Panc1 (cell line): ENCODE measurements at places on chromosomes 3 and 15.

- DNase-seq, result no peak
Observed at GRCh38 chr15:100740138-100740537, 137.7 kb downstream of the ASB7 start.

- DNase-seq, result no peak
Observed at GRCh38 chr15:58551084-58551763, 119.4 kb downstream of the LIPC start.

- no peak for DNase-seq
Observed at GRCh38 chr15:73334086-73334485, 34.7 kb downstream of the HCN4 start.

- no peak for DNase-seq
Observed at GRCh38 chr3:116001151-116001621, 377.9 kb downstream of the GAP43 start.

DNA sequence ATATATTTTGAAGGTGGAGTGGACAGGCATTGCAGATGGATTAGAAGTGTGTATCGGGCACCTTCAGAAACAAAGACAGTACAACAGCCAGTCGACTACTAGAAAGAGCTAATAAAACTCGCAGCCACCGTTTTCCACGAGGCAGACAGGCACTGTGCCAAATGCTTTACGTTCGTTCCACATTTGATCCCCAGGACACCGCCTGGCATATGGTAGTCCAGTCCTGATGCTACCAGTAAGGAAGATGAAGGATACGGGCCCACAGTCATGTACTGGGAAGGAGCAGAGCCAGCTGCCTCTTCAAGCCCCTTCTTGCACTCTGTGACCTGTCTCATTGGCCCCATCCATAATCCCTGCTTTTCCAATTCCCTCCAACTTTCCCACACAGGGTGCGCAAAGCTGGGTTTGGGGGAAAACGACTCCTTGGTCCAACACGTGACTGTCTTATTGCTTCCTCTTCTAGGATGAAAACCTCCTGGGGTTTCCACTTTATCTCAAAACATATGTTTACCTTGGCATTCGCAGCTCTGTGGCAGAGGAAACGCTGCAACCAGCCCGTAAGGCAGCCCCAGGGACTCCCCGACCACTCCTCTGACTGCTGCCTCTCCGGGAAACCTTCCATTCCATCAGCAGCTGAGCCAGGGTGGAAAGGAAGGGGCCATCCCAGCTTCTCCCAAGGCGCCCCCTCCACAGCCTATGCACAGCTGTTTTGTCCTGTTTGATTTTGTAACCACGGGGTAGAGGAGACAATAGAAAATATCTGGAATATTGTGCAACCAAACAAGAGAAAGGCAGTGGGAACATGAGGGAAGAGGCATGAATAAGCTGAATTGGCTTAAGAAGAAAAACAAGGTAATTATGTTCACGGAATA, 107.4 kb downstream of the ADAMTS17 start:
- no peak for DNase-seq

DNA sequence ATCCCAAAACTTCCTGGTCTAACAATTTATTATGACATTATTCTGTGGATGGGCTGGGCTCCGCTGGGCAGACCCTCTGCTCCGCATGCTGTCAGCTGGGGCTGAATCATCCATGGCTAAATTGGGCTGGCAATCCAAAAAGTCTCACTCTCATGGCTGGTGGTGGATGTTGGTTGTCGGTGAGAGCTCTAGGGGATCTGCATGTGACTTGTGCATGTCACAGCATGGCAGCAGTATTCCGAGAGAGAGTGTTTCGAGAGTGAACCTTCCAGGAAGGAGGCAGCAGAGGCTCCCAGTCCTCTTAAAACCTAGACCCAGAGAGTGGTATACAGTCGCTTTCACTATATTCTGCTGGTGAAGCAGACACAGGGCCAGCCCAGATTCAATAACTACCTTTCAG, 9.9 kb downstream of the RARB start:
- DNase-seq, result no peak

DNA sequence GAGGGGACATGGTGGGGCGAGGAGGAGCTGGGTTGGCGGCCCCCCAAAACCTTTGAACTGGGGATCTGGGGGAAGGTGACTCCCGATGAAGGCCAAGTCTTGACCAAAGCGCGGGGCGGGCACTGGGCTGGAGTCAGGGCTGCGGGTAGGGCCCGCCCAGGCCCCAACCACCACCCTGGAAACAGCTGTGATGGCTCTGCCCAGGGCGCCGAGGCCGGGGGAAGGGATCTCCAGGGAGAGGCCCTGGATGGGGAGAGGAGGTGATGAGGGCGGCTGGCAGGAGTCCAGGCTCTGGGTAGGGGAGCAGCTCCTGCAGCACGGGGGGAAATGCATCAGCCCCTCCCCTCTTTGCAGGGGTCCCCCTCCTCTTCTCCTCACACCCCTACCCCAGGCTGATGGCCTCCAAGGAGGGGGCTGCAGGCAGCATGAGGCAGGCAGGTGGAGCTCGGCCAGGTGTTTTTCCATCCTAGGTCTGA, 5.9 kb upstream of the C15orf39 start:
- DNase-seq, result no peak

DNA sequence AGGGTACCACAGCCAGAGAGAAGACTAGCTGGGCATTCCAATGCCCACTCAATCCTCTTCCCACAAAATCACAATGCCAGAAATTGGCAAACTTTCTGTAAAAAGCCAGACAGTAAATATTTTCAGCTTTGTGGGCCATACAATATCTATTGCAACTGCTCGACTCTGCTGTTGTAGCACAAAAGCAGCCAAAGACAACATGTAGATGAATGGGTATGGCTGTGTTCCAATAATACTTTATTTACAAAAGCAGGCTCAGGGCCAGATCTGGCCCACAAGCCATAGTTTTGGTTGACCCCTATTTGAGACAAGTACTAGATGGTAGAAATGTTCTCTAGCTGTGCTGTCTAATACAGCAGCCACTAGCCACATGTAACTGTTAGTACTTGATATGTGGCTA, 330.9 kb downstream of the ERC2 start:
- DNase-seq, result no peak

GRCh38 chr3:149968216-149968615, 2.5 kb downstream of the PFN2 start:
- no peak for DNase-seq

DNA sequence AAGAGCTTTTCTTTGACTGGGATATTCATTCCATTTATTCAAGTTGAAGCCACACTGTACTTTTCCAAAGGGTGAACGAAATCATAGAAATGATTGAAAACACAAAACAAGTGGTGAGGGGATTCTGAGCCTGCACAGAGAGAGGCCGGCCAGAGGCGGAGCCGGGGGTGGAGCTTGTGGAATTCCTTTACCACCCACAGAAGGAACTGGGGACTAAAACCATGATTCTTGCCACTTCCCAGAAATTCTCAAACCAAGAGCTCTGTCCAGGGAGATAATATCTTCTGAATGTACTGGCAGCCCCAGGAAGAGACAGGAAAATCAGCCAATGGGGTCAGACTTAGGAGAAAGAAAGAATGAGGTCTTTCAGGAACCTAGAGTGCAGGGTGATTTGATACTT, 20.8 kb downstream of the FBN1 start:
- DNase-seq, result no peak

GRCh38 chr3:132553826-132554225, 43.2 kb upstream of the ACKR4 start:
- no peak for DNase-seq

- DNase-seq, result no peak
Observed at GRCh38 chr15:81002331-81003096, 1.8 kb downstream of the TLNRD1 start.

DNA sequence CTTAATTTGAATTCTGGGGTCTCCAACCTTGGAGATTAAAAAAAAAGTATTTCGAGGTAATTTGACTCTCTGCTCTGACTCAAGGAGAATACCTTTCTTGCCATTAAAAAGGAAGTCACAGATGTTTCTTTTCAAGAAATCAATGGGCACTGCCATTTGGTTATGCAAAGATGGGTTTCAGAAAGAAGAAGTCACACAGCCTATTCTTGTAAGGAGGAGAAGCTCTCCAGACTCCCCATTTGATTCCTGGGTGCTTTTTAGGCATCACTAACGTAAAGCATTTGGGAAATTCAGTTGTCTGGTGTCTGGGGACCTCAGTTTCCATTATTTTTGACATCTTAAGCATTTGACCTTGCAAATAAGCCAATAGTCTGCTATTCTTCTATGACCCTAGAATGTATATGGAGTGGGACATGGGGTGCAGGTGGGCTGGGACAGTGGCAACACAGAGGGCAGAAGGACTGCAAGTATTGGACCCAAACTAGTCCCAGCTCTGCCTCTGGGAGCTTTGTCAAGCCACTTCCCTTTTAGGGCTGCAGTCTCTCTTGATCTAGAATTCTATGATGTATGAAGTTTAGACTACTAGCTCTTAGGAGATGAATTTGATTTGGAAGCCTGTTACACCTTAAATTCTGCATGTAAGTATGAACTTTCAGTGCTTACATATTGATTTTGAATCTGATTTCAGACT, 27.8 kb downstream of the IL5RA start:
- DNase-seq, result no peak

DNA sequence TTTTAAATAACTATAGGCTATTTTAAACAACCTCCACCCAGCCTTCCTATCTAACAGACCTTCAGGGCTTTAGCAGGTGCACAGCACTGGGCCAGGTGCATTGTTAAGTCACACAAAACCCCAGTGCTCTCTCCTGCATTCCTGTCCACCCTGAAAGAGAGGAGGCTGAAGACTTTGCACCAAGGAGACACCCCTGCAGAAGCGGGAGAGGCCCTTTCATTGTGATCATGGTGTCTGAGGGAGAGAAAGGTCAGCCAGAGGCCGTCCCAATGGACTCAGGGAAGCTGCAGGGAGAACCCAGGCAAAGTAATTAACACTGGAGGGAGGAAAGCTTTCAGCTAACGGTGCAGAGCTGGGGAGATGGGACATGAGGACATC, 5.2 kb downstream of the LRIG1 start:
- no peak for DNase-seq
